ENCODE measurements at places on chromosomes 6 and 20. TPM values are rescaled to one million over a fixed set of nuclear protein-coding genes. Genes with fewer than 3 reads are reported as not detected.

MTRF1L gene
- polyA plus RNA-seq, result 19.2 TPM

DNA sequence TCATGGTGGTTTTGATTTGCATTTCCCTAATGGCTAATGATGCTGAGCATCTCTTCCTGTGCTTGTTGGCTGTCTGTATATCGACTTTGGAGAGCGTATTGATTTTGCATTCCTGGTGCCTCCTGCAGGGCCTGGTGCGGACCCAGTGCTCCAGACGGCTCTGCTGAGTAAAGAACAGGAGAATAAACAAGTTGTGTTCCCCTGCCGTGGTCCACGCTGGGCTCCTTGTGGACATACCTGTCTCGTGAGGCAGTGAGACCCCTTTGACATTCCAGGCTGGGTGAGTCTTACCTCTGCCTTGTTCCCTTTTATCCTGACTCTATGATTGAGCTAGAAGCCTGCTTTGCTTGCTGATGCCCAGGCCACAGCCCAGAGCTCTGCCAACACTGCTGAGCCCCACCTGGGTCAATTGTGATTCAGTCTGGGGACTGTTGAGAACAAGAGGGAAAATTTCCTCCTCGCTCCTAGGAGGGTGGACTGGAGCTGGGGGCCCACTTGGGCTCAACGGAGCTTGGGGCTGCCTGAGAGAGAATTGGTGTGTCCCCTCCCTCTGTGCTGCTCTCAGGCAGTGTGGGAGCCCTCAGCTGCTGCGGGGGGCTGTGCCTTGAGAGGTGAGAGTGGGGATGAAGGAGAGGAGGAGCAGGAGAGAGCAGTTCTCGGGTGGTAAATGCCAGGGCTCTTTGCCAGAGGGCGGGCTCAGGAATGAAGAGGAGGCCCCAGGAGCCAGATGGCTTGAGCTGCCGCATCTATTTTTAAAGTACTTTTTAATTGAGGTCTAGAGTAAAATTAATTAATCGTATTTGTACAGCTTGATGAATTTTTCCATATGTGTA, 43.7 kb upstream of the PMEPA1 start:
- no peaks in the 10 kb centered on the region for H3K27me3 ChIP-seq
- H3K36me3 ChIP-seq, result no peaks in the 10 kb centered on the region
- no peaks in the 10 kb centered on the region for H3K4me1 ChIP-seq
- no peak overlapping the region for H3K4me3 ChIP-seq
- DNase-seq, result no peak
- no peak overlapping the region for H3K27ac ChIP-seq

NR2E1 gene
- not detected for polyA plus RNA-seq

- no peak for DNase-seq
- H3K4me3 ChIP-seq, result no peak overlapping the region
- H3K36me3 ChIP-seq, result no peaks in the 10 kb centered on the region
- H3K27me3 ChIP-seq, result no peaks in the 10 kb centered on the region
- no peak overlapping the region for H3K27ac ChIP-seq
These were observed 569.7 kb upstream of the MARCKS start for GRCh38 chr6:113287396-113287795.
